Mesenchymal stem cell (in vitro differentiated cells and primary cell): ENCODE measurements at places on chromosomes 5 and 9.

DNA sequence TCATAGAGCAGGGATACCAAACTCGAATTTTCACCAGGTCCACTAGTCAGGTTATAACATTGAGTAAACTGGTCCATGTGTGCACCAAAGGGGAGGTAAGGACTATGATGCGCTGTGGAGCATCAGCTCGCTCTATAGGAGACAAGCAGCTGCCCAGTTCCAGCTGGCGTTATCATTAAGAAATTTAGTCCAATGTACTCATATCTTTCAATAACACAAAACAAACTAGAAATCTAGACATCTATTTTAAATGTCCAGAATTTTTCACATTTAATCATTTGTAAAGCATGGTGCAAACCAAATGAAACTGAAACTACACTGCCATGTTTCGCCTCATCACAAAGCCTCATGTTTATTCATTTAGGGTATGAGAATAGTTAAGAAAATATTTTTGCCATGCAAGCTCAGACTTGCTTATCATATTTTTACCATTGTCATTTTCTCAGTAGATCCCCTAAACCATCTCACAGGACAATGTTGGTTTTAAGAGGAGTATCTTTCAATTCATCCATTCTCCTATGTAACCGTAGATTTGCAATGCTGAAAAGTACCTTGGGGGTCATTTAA, 50.9 kb downstream of the ZNF474 start:
- DNase-seq, result no peak

DNA sequence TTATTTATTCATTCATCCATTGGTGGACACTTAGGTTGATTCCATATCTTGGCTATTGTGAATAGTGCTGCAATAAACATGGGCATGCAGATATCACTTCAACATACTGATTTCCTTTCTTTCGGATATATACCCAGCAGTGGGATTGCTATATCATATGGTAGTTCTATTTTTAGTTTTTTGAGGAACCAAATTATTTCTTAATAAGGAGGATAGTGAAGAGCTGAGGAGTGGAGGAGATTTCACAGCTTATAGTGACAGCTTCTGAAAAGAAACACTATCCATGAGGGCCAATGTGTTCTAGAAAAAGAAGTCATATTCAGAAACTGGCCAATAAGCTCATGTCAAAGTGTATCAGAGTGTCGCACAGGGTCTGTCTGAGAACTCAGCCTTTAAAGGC, 183.3 kb downstream of the SEC61B start:
- DNase-seq, result no peak

- DNase-seq, result no peak
Measured at GRCh38 chr5:139708434-139708861, 60.3 kb downstream of the CXXC5 start.

GRCh38 chr9:124353811-124354274, 61.4 kb downstream of the PSMB7 start:
- peak; percentile 90 for DNase-seq

DNA sequence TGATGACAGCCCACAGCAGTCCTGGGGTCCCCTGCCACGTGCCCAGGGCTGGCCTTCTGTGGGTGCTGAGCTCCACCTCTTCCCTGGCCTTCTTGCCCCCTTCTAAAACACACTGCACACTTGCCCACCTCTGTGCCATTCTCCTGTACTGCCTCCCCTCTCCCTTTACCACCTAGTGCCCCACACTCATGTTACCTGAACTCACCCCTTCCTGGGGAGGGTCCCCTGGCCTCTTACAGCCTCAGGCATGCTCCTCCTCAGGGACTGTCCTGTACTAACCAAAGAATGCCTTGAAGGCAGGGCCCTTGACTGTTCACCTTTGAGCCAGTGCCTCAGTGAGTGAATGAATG, 60.3 kb downstream of the FGF18 start:
- DNase-seq, result no peak

DNA sequence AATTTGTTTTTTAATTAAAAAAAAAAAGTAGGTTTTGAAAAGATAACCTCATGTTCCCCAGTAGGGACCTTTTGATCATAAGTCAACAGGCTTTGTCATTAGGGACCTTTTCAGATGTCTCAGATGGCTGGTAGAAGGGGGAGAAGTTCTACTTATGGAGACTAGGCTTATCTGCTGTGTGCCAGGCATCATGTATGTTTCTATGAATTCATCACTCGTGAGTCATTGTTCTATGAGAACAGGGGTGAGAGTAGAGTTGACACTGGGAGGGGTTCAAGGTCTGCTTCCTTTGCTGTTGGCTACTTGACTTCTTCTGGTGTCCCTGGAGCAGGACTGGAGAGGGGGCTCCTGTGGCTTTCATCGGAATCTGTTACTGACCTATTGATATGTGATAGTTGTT, 138.8 kb downstream of the KDM4C start:
- DNase-seq, result no peak

DNA sequence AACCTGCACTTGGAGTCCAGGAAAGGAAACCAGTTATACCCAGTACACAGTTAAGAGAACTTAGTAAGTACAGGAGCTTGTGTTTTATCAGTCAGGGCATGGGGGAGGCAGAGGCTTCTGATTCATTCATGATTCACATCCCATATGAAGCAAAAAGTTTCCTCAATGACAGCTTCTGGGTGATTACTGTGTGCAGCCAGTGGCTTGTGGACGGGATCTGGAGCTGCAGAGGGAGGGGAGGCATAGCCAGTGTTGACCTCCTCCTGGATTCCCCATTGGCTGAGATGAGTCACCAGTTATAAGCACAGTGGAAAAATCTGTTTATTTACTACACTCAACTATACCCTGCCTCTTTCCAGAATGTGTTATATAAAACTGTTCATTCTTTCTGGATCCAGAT, 17.7 kb downstream of the IL31RA start:
- peak; percentile 99 for DNase-seq

- DNase-seq, result no peak
Measured at GRCh38 chr5:112388074-112388473, 31.0 kb downstream of the EPB41L4A start.

DNA sequence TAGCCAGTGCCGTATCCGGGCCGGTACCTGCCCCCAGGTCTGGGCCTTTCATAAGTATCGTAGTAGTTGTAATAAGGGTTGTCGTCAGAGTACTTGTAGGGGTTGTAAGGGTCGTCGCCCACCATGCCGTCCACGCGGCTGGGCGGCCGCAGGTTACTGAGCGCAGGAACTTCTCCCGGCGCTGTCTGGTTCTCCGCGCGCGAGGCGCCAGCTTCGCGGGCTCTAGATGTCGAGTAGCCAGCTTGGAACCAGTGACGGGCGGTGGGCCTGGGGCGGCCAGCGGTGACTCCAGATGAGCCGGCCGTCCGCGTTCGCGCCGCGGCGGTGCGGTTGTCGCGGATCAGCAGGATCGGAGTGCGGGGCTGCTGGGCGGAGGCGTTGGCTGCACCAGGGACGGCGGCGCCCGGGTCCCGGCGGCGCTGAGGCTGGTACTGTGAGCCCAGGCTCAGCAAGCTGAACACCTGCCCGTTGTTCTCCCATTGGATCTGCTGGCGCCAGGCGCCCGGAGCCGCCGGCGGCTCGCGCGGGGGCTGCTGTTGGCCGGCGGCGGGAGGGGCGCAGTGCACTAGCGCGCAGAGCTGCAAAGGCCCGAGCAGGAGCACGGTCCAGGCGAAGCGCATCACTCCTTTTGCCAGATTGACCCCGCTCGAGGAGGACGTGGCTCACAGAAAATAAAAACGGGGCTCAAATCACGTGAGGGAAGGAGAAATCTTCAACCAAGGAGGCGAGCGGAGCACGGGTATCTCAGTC, 518 bp downstream of the LOX start:
- DNase-seq, result no peak

DNA sequence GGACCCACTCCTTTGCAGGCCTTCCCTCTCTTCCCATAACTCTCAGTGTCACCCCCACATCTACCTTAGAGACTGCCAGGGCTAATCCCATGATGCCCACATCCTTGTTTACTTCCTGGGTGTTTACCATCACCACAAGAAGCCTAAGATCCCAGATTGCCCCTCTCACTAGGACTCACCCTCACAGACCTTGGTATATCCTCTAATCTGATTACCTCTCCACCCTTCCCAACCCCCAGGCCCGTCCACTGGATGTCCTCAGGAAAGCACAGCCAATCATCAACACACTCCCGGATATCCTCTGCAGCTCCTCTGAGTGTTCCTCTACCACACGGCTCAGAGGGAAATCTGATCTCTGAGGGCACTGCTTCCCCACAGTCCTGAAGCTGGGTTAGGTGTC, 91.0 kb downstream of the FOXD1 start:
- no peak for DNase-seq

GRCh38 chr5:8561854-8562253, 692.9 kb downstream of the MTRR start:
- no peak for DNase-seq

DNA sequence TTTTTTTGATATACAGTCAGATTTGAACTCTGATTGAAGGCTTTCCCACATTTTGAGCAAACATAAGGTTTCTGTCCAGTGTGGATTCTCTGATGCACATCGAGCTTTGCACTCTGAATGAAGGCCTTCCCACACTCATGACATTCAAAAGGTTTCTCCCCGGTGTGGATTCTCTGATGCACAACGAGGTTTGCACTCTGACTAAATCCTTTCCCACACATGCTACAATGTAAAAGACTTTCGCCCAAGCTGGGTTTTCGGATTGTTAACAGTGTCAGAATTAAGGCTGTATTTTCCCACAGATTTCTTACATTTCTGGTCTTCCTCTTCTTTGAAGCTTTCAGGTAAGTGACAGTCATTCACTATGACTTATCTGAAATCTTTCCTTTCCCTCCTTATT, 44.3 kb downstream of the GHR start:
- DNase-seq, result no peak

DNA sequence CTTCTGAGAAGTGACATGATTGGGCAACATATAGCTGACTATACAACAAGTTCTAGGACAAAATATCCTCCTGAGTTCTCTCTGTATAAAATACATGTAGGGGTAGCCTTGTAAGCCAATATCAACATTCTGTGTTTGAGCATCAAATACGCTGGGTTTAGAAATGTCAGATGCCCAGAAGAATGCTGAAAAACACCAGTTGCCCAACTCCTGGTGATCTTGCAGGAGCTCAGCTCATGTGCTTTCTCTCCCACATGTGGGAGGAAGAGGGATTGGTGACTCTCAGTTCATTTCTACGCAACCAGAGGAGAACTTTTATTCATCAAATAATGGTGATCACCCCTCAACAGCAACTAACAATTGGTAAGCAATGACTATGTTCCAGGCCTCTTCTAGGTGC, 810.9 kb upstream of the ACO1 start:
- DNase-seq, result no peak

GRCh38 chr9:97773723-97774122, 76.6 kb upstream of the XPA start:
- no peak for DNase-seq

DNA sequence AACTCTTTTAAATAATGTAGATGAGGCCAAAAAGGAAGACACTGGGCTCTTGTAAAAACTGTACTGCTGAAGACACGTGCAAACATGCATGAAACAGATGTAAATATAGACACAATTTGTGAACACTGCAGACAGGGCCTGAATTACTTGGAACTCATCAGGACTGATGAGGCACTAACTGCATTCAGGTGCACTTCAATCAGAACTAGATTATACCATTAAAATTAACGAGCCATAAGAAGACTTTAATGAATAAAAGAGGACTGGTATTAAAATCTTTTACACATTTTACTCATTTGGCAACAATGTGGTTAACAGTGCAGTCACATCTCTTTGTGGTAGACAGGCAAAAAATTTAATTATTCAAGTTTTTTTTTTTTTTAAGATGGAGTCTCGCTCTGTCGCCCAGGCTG, 13.4 kb upstream of the ZCCHC9 start:
- no peak for DNase-seq

DNA sequence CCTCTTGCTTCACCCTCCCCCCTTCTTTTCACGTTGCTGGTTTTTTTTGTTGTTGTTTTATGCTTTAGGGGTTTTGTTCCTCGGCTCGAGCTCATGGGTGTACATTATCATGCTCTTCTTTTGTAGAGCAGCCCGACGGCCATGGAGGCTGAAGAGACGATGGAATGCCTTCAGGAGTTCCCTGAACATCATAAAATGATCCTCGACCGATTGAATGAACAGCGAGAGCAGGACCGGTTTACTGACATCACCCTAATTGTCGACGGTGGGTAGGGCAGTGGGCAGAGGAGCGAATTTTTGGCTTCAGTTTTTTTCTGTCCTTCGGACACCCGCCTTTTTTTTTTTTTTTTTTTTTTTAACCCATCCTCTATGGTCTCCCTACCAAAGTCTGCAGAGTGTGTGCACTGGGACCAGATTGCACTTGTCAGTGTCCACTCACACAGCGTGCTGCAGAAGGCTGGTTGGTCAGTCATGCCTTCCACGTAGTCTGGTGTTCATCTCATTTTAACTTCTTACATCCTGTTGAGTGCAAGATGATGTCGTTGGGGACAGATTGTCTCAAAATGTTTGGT, 1.3 kb downstream of the ZNF131 start:
- DNase-seq, result peak; percentile 81

- DNase-seq, result no peak
Measured at GRCh38 chr5:168747987-168748777, 169.0 kb upstream of the PANK3 start.

DNA sequence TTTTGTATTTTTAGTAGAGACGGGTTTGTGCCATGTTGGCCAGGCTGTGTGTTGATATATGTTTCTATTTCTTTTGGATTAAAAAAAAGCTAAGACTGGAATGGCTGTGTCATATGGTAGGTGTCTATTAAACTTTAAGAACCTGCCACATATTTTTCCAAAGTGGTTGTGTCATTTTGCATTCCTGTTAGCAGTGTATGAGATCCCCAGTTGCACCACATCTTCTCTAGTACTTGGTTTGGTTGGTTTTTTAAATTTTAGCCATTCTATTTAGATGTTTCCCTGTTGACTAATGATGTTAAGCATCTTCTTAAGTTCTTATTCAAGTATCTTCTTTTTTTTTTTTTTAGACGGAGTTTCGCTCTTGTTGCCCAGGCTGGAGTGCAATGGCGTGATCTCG, 36.2 kb upstream of the MEGF9 start:
- no peak for DNase-seq

- DNase-seq, result no peak
Measured at GRCh38 chr9:115411993-115412452, 294.1 kb upstream of the TNC start.

- no peak for DNase-seq
Measured at GRCh38 chr5:133075572-133076536, 24.0 kb downstream of the HSPA4 start.

- DNase-seq, result no peak
Measured at GRCh38 chr9:121302786-121303185, 34.8 kb downstream of the GSN start.

DNA sequence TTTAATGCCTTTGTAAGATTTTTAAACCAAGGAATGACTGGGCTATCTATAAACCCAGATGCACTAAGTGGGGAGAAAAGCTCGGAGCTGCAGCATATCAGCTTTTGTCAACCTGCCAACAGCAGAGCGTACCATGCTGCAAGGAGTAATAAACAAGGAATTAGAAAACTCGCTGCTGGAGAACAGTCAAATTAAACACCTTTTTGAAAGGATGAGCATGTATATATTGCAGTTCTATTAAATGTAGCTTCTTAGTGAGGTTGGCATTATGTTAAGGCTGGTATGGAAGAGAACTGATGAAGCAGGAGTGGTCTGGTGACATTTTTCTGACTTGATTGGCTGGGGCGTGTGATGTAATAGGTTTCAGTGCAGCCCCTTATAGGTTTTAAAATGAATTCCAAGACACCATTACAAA, 74.7 kb downstream of the PIK3R1 start:
- DNase-seq, result peak; percentile 53
